ENCODE measurements at places on chromosomes 12 and 14. TPM values are rescaled to one million over a fixed set of nuclear protein-coding genes. Genes with fewer than 3 reads are reported as not detected.

- H3K4me3 ChIP-seq: no peak overlapping the region
- peaks cover 6% of the 10 kb centered on the region for H3K27me3 ChIP-seq
- H3K4me1 ChIP-seq: no peaks in the 10 kb centered on the region
- no peak overlapping the region for H3K27ac ChIP-seq
These were observed 21.0 kb downstream of the ASPG start for GRCh38 chr14:104106471-104106991.

GRCh38 chr14:68396461-68396860, 396.4 kb downstream of the ZFP36L1 start:
- no peak overlapping the region for H3K4me3 ChIP-seq
- H3K36me3 ChIP-seq: no peaks in the 10 kb centered on the region
- H3K27ac ChIP-seq: no peak overlapping the region
- DNase-seq: no peak
- no peaks in the 10 kb centered on the region for H3K27me3 ChIP-seq

GRCh38 chr12:49792976-49793580, 35.1 kb downstream of the NCKAP5L start:
- H3K4me3 ChIP-seq: no peak overlapping the region
- no peak overlapping the region for H3K27ac ChIP-seq
- H3K4me1 ChIP-seq: no peaks in the 10 kb centered on the region
- H3K27me3 ChIP-seq: no peaks in the 10 kb centered on the region

DNA sequence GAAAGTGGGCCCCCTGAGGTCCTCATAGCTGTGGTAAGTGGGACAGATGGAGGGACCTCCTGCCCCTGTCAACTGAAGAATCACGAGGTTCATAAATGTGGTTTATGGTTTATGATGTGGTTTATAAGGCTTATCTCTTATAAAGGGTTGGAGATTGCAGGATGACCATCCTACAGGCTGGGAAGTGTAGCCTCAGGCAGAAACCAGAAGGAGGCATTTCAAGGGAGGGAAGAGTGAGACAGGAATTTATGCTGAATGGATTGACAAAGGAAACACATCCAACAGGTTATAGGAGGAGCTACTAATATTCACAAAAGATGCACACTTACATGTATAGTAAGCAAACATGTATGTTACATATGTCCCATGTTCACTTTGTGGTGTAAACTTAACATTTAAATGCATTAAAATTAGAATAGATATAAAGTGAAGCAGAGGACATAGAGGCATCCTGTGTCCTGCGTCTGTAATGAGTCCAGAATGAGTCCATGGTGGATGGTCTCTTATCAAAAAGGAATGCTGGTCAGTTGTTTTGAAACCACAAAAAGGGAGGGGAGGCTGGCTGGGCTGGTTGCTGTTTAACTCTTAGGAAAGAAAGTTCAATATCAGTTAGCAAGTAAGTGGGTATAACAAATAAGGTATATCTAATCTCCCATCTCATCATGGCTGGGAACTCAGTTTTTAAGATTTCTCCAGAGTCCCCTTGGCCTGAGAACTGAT, 149.0 kb upstream of the RMST start:
- H3K27ac ChIP-seq: no peak overlapping the region
- H3K4me1 ChIP-seq: no peaks in the 10 kb centered on the region
- no peak for DNase-seq
- H3K4me3 ChIP-seq: no peak overlapping the region

- no peak for DNase-seq
- no peak overlapping the region for H3K27ac ChIP-seq
- no peaks in the 10 kb centered on the region for H3K4me1 ChIP-seq
- H3K27me3 ChIP-seq: peaks cover 8% of the 10 kb centered on the region
These were observed 130.8 kb downstream of the BCL11B start for GRCh38 chr14:99141236-99141635.

GRCh38 chr12:33560653-33561208, 121.1 kb upstream of the SYT10 start:
- no peaks in the 10 kb centered on the region for H3K27me3 ChIP-seq
- no peak overlapping the region for H3K27ac ChIP-seq
- no peaks in the 10 kb centered on the region for H3K36me3 ChIP-seq

GRCh38 chr12:129381715-129382114, 522.1 kb downstream of the TMEM132D start:
- no peaks in the 10 kb centered on the region for H3K4me1 ChIP-seq
- no peak for DNase-seq
- H3K27ac ChIP-seq: no peak overlapping the region
- no peak overlapping the region for H3K4me3 ChIP-seq
- H3K36me3 ChIP-seq: peaks cover 5% of the 10 kb centered on the region

- no peak overlapping the region for H3K4me3 ChIP-seq
- H3K36me3 ChIP-seq: no peaks in the 10 kb centered on the region
- H3K27ac ChIP-seq: peak overlapping the region; percentile 17
- no peak for DNase-seq
These were observed 210.7 kb downstream of the RASSF9 start for GRCh38 chr12:85625467-85625866.

GRCh38 chr12:80512781-80513180, 68.7 kb downstream of the PTPRQ start:
- DNase-seq: no peak
- H3K4me1 ChIP-seq: peaks cover 54% of the 10 kb centered on the region
- H3K27ac ChIP-seq: no peak overlapping the region
- H3K36me3 ChIP-seq: peaks cover 50% of the 10 kb centered on the region

The TEP1 gene
- total RNA-seq: 14.6 TPM

The PLEK2 gene
- total RNA-seq: 10.7 TPM
